SW 1271 (cell line): ENCODE measurements at places on chromosomes 7 and 10.

- DNase-seq: no peak
Measured at GRCh38 chr10:84360637-84361365, 32.4 kb downstream of the CCSER2 start.

DNA sequence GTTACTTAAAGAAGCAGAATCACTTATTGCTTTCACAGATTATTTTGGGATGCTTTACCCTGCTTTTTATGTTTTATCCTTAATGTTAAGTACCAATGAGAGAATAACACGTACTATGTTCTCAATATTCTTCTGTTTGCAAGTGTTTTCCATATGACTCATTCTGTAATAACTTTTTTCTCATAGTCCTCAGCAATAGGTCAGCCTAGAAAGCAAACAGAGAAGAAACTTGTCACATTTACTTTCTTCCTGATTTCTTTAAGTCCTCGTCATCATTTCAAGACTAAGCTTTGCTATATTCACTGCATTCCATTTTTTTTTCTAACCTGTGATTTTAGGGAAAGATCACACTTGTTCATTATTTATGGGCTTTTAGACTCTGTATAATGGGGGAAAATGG is 6.8 kb upstream of the AGR2 start:
- no peak for DNase-seq

- DNase-seq: no peak
Measured at GRCh38 chr7:46772776-46773175, 809.1 kb downstream of the TNS3 start.

DNA sequence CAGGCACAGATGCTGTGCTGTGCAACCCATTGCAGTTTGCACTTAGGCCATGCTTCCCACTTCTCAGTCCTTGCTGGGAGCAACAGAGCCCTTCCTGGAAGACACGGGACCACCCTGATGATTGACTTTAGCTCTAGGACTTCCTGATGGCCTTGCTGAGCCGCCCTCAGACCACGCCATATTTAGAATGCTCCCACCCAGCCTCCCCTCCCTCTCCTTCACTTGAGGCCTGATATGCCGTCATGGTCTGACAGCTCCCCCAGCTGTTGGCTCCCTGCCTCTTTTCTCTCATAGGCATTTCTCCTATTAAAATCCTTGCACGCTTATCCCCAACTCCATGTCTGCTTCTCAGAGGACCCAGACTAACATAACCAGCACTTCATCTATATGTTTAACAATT is 29.4 kb upstream of the GATAD1 start:
- DNase-seq: no peak

DNA sequence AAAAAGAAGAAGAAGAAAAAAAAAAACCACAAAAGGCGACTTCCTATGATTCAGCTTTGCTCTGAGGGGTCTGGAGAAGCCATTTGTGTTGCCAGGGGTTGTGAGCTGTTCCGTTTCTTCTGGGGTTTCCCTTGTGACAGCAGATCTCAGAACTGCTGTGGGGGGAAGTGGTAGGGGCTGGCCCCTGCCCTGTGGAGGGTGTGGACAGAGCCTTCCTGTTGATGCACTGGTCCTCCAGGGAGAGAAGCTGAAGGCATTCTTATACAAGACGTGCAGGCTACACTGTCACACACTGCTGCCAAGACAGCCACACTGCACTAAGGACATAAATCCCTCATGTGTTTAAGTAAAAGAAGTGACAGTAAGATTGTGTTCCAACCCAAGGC is 17.3 kb upstream of the CSGALNACT2 start:
- no peak for DNase-seq

DNA sequence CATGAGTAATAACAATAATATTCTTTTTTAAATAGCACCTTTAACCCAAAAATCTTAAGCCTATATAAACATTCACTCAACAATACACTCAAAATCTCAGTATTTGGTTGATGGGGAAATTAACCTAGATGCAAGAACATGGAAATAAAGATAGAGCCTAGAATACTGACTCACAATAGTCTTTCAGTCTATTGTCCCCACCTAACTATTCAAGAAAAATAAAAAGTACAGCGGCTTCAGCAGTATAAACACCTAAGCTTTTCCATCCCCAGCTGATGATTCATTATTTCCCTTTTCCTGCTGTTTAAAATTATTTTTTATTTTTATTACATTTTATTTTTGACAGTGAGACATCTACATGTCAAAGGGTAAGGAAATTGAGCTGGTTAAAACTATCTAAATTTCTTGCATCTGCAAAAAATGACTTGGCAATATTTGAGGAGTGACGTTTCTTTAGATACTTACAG is 201.4 kb downstream of the FZD1 start:
- no peak for DNase-seq

DNA sequence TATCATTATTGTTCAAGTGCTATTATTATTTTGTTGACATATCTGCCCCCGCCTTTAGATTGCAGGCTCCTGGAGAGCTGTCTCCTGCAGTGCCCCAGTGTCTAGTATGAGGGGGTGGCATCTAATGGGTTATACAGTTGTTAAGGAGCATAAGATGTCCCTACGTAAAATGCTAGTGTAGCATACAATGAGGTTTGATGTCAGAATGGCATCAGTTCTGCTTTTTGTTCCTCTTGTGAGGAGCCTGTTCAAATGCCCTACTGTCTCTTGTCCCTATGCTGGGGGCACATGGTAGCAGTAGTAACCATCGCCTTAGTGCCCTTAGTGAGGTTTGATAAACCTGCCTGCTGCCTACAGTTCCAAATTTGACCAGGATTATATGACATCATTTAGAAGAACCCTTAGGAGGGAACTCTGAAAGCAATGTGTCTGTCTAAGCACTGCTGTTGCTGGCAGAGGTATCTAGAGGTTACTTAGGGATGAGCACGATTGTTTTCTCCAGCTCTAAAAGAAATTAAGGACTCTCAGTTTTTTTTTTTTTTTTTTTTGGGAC is 9.7 kb downstream of the CREM start:
- no peak for DNase-seq

DNA sequence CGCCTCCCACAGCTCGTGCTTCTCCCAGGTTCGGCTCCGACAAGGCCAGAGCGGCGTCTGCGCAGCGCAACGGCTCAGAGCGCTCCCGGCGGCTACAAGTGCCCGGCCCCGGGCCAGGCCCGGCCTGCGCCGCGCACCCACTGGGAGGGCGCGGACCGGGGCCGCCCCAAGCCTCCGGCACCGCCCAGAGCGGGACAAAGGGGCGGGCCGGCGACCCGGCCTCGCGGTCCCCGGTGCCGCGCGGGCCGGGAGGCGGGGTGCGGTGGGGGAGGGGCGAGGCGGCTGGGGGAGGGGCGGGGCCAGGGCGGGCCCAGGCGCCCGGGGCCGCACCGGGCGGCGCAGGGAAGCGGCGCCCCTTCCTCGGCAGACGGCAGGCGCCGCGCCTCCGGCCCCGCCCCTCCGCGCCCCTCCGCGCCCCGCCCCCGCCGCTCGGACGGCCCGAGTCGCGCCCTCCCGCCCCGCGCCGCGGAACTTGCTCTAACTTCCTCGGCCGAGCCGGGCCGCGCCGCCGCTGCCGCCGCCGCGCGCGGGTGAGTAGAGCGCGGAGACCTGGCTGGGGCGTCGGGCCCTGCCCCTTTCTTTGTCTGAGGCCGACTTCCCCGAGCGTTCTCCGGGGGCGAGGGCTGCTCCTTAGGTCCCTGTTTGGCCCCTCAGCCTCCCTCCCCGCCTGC is at the start of gene TSPAN14:
Gene TSPAN14 (plus strand): TSS at position 469 of the 671 bp plus-strand sequence. CDS start 34,924 bp downstream, outside the sequence.
- peak; percentile 61 for DNase-seq

- no peak for DNase-seq
Measured at GRCh38 chr10:85557077-85557476, 809.5 kb downstream of the GRID1 start.

- no peak for DNase-seq
Measured at GRCh38 chr7:108376206-108376605, 80.0 kb downstream of the NRCAM start.

DNA sequence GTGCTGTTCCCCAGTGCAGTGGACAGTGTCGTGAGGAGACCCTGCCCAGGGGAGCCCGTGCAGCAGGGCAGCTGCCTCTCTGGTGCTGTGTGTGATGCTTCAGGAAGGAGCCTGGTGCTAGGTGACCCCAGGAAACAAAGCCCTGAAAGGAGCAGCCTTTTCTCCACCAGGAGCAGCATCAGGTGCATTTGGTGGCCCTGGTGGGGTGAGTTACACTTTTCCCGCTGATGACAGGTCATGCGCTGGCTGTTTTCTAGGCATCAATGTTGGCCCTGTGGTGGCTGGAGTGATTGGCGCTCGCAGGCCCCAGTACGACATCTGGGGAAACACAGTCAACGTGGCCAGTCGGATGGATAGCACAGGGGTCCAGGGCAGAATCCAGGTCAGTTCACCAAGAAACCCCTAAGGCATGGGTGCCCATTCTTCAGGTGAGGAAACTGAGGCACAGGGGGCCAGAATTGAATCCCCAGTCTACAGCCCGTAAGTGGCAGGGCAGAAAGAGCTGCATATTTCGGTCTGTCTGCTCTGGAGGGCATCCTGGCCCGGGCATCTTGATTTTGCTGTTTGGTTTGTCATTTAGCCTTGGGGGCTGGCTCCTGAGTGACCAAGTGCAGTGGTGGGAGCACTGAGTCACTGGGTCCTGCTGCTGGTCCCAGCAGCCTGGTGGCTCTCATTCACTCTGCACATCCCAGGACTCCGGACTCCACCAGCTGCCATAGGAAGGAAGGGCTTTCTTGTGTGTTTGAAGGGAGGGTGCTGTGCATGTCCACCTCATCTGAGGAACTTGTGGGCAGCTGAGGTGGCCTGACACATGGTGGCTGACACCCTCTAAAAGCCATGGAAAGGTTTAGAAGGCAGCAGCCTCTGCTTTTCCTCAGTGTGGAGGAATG is 136.3 kb downstream of the ADCY1 start:
- no peak for DNase-seq

- no peak for DNase-seq
Measured at GRCh38 chr7:70492625-70493024, 639.3 kb upstream of the GALNT17 start.

DNA sequence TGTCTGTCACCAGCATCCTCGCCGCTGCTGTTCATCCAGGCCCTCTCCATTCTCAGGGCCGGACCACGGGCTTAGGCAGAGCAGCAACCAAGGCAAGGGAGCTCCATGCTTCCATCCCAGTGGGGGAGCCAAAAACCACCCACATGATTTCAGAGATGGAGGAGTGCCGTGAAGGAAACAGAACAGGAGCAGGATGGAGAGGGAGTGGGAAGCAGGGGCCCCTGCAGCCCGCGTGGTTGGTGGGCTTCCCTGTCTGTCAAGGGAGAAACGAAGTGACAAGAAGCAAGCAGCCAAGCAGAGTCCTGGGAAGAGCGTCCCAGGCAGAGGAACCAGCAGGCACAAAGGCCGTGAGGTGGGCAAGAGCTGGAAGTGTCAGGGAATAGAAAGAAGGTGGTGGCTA is 95.7 kb downstream of the SLIT1 start:
- no peak for DNase-seq

GRCh38 chr10:75209086-75209920 is 1.3 kb upstream of the VDAC2 start:
- no peak for DNase-seq

DNA sequence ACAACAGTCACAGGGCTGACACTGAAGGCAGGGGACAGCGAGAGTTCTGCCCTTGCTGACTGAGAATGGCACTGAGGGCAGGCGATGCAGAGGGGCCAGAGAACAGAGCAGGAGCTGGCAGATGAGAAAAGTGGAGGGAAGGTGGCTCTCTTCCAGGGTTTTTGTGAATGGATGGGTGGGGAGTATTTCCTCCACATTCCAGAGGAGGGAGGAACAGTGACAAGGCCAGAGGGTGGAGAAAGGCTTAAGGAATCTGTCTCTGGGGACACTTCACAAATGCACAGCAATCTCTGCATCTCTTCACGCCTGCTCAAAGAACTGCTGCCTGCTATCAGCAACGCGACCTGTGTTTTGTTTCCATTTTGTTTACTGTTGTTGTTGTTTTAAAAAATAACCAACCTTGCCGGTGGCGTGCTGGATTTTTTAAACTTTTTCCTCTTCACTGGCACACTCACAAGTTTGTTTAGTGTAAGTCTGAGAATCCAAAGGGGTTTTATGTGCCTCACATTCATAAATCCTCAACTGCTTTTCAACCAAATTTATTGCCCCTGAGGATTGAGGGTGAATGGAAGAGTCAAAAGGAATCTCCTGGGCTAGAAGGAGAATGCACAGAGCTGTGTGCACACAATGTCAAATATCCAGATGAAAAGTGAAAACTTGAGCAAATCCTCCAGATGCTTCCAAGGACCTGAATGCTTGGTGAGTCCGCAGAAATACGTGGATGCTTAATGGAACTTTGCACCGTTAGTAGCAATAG is 129.3 kb downstream of the GLI3 start:
- DNase-seq: no peak

GRCh38 chr7:142793156-142793555 is 22.4 kb downstream of the PRSS2 start:
- DNase-seq: no peak

DNA sequence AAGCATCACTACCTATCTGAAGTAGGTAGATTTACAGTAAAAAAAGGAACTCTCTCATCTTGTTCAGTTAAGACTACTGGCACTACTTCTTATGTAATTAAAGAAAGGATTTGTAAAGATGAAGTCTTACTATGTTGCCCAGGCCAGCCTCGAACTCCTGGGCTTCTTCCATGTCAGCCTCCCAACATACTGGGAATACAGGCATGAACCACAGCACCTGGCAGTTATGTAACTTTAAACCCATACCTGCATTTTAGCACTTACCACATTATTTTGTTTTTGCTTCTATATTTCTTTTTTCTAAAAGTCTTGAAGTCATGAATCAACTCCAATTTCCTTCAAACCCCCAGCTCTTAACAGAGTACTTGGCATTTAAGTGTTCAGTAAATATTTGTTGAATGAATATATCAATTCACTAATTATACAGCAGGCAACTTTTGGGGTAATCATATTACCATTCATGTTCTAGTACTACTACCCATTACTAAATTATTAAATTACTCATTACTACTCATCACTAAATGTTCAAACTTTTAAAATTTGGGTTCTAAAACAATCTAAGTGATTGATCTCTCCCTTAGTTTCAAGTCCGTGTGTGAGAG is 31.6 kb upstream of the CCDC71L start:
- no peak for DNase-seq

DNA sequence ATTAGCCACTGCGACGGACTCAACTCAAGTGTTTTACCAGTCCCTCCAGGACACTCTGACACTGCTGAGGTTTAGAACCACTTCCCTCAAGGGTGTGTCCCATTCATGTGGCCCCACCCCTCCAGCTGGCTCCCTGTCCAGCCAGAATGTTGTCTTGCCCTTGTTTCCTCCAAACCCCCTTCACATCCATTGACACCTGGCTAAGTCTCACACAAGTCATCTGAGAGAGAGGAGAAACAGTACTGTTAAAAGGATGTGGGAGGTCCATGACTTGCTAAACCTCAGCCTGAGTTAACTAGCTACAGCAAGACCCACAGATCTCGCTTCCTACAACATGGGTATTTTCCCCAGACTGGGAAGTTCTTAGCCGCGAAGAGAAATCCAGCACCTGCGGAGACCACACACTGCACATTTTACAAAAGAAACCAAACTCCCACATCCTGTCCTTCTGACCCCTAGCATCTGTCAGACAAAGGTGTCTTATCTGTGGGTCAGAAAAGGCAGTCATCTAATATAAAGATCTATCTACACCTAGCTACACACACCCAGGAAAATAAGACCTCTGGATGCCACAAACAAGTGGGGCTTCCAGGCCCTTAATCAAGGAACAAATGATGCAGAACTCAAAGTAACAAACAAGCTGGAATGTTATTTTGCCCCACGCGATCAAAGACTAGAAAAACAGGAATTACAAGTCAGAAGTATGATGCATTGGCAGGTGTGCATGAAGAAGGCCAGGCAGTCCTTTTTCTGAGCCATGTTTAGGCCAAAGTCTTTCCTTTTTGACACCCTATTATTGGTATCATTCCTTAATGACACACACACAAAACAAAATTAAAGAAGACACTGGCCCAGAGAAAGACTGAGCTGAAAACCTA is 13.9 kb downstream of the OSBPL3 start:
- no peak for DNase-seq
